ENCODE measurements at places on chromosomes 16 and 17. TPM values are rescaled to one million over a fixed set of nuclear protein-coding genes. Genes with fewer than 3 reads are reported as not detected.

DNA sequence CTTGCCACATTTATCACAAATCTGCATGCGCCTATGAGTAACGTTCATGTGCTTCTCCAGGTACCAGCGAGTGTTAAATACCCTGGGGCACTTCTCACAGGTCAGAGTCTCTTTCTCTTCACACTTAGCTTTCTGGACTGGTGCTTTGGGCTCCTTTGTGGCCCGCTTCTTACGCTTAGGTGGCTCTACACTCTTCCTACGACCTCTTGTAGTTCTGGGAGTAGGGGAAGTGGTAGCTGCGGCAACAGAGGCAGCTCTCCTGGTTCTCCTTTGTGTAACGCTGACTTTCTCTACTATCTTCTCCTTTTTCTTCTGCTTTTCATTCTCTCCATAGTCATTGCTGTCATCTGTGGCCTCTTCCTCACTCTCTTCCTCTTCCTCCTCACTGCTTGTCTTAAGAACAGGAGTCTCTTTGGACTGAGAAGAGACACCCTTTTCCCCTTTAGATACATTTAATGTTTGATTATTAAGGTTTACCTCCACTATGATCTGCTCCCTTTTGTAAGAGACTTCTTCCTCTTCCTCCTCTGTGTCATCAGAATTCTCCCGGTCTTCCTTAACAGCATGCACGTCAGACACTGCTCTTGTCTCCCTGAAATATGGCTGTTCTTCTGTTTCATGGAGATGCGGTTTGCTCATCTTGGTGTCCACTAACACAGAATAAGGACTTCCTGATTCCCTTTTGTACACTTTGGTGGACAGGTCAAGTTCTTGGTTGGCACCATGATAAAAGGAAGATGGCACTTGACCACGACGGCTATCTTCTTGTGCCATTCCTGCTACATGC is 45.0 kb downstream of the ZNF652 start:
- H3K4me3 ChIP-seq, result no peak overlapping the region
- H3K27me3 ChIP-seq, result no peaks in the 10 kb centered on the region
- no peak overlapping the region for H3K27ac ChIP-seq
- H3K36me3 ChIP-seq, result no peaks in the 10 kb centered on the region
- no peaks in the 10 kb centered on the region for H3K4me1 ChIP-seq

Gene MMP28
- polyA plus RNA-seq, result 7.4 TPM

Gene CLDN6
- polyA plus RNA-seq, result 0.03 TPM

GRCh38 chr17:71976011-71976649 is 144.7 kb upstream of the SOX9 start:
- no peaks in the 10 kb centered on the region for H3K27me3 ChIP-seq
- no peaks in the 10 kb centered on the region for H3K36me3 ChIP-seq
- H3K27ac ChIP-seq, result no peak overlapping the region
- peak overlapping the region; percentile 42 for H3K4me3 ChIP-seq

Gene SYT17
- 0.51 TPM for polyA plus RNA-seq

All from heart right ventricle (tissue), 16 donors.